ENCODE measurements at places on chromosomes 13 and 19. TPM values are rescaled to one million over a fixed set of nuclear protein-coding genes. Genes with fewer than 3 reads are reported as not detected.
A peak's percentile ranks its signal among the peaks of the same experiment; 100 is the strongest.

The SPACA4 gene
- not detected for total RNA-seq

The USHBP1 gene
- total RNA-seq = 54.2 TPM

- H3K4me1 ChIP-seq = peaks cover 25% of the 10 kb centered on the region
- H3K27me3 ChIP-seq = peaks cover 15% of the 10 kb centered on the region
- peak; percentile 13 for DNase-seq
- H3K4me3 ChIP-seq = peak overlapping the region; percentile 97
- H3K27ac ChIP-seq = peak overlapping the region; percentile 99
These were observed 512 bp upstream of the ZNF93 start for GRCh38 chr19:19900139-19900728.

DNA sequence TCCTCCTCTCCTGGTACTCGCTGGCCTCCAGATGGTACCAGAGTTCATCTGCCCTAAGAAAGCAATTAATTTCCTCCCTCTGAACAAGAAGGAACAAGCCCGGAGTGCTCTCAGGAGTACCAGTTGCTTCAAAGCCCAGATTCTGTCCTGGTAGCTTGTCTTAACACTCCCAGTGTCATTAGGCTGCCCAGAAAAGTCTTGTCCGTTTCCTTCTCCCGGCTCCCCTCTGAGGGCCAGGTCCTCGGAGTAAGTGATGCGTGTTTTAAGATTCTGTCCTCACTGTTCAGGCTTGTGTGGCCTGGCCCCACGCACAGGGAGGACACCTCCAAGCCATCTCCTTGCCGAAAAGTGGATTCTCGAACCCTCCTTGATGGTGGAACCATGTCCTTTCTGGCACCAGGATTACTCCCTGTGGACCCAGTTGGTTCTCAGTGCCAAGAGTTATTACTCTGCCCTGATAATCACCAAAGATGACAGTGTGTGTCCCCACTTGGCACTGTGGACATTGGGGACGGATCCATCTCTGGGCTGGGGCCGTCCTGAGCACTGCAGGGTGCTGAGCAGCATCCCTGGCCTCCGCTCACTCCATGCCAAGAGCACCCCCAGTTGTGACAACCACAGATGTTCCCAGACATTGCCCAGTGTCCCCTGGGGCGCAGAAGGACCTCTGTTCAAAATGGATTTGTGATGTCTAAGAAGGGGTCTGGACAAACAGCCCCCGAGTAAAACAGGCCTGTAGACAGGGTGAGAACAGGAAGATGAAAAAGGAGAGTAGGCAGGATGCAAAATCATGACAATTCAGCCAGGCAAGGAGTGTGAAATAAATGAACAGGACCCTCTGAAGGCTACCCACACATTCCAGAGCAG lies 52.4 kb downstream of the RFX2 start:
- DNase-seq = no peak
- peaks cover 16% of the 10 kb centered on the region for H3K4me1 ChIP-seq
- H3K36me3 ChIP-seq = no peaks in the 10 kb centered on the region
- no peak overlapping the region for H3K4me3 ChIP-seq

DNA sequence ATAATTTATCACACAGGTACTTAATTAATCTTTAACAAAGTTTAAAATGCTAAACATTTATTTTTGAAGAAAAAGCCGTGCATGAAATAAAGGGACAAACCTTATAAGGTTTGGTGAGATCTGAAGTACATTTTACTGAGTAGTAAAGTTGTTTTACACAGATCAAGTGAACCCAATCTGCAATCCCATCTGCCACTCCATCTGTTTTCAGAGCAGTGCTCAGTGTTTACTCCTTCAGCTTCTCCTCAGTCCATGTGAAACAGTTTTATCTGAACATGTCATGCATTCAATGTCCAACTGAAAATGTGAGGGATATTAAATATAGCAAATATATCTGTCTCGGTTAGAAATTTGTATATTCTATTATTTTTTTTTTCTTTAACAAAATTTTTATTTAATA lies 166.8 kb downstream of the MAB21L1 start:
- no peaks in the 10 kb centered on the region for H3K27me3 ChIP-seq
- DNase-seq = no peak
- H3K36me3 ChIP-seq = no peaks in the 10 kb centered on the region
- H3K4me3 ChIP-seq = no peak overlapping the region
- no peaks in the 10 kb centered on the region for H3K4me1 ChIP-seq
- no peak overlapping the region for H3K27ac ChIP-seq

The ZNF709 gene
- total RNA-seq = 6.6 TPM

The AP1M2 gene
- total RNA-seq = 7.5 TPM

DNA sequence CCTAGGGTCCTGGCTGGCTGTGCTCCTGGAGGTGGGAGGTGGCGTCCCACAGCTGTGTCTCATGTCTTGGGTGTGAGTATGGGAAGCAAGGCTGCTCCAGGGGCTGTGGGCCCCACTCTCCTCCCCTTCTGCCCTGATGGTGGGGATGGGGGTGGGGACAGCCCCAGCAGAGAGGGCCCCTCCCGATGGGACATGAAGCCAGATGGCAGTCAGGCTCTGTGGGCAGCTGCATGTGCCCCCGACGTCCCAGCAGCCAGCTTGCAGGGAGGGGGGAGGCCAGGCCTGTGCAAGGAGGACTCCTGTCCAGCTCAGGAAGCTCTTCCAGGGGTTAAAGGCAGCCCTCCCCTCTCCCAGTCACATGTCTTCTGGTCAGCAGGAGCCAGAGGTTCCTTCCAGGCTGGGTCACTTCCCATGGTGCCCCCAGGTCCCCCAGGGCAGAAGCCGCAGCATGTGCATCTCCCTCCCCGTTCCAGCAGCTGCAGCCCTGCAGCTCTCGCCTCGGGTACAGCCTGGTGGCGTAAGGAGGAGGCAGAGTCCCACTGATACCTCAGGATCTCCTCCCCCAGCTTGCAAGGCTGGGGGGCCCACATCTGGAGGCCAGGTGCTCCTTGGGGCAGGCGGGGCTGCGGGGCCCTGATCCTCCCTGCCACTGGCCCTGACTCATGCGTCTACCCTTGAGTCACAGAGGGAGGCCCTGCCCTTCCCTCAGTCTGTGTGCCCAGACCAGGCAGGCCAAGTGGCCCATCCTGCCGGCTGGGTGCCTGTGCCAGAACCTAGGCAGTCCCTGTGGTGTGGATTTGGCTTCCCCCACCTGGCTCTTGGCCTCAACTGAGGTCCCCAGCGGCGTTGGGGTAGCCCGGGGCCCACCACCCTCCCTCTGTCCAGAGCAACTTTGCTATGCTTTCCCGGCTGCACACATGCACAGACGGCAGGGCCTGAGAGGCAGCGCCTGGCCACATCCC lies 13.0 kb downstream of the YIPF2 start:
- H3K27me3 ChIP-seq = peaks cover 6% of the 10 kb centered on the region
- DNase-seq = no peak
- no peaks in the 10 kb centered on the region for H3K4me1 ChIP-seq
- H3K4me3 ChIP-seq = no peak overlapping the region
- no peak overlapping the region for H3K27ac ChIP-seq

DNA sequence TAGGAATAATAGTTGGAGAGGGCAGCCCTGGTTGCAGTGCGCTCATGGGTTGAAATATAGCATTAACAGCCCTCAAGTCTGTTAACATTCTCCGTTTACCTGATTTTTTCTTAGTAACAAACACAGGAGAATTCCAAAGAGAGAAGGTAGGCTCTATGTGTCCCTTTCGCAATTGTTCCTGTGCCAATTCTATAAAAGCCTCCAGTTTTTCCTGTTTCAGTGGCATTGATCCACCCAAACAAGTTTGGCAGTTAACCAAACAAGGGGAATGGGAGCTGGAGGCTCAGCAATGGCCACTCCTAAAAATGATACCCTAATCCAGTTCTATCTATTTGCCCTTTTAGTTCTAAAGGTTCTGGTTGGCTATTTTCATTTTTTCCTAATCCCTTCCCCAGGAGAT lies 151.6 kb downstream of the ZNF486 start:
- peaks cover 2% of the 10 kb centered on the region for H3K4me1 ChIP-seq
- no peaks in the 10 kb centered on the region for H3K27me3 ChIP-seq
- H3K36me3 ChIP-seq = no peaks in the 10 kb centered on the region

DNA sequence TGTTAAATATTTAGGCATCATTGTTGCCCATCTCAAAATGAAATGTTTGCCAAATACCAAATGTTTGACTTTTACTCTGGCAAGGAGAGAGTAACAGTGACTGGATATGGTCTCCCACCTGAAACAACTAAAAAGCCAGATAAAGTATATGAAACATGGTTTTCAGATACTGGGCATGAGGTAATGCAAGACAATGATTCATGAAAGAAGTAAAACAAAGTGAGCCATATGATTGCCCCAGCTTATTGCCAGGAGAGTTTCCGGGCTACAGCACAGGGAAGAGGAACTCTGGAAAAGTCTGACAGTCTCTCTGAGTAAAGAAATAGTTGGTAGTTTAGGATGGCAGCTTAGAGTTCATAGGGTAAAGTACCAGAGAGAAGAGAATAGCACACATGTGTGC lies 354.6 kb downstream of the DNAJC15 start:
- H3K36me3 ChIP-seq = no peaks in the 10 kb centered on the region
- H3K27me3 ChIP-seq = no peaks in the 10 kb centered on the region
- no peak overlapping the region for H3K27ac ChIP-seq
- H3K4me3 ChIP-seq = no peak overlapping the region
- DNase-seq = no peak

- DNase-seq = no peak
- H3K27me3 ChIP-seq = peaks cover 27% of the 10 kb centered on the region
- H3K27ac ChIP-seq = no peak overlapping the region
These were observed 8.1 kb downstream of the NKPD1 start for GRCh38 chr19:45152504-45153338.
